ENCODE measurements at places on chromosomes 13 and 19.

GRCh38 chr13:42699912-42700311, 81.5 kb upstream of the FAM216B start:
- no peak for DNase-seq

- no peak for DNase-seq
Observed at GRCh38 chr19:56884441-56884840, 43.9 kb upstream of the PEG3 start.

- no peak for DNase-seq
Observed at GRCh38 chr13:107322228-107322627, 754.3 kb upstream of the ARGLU1 start.

DNA sequence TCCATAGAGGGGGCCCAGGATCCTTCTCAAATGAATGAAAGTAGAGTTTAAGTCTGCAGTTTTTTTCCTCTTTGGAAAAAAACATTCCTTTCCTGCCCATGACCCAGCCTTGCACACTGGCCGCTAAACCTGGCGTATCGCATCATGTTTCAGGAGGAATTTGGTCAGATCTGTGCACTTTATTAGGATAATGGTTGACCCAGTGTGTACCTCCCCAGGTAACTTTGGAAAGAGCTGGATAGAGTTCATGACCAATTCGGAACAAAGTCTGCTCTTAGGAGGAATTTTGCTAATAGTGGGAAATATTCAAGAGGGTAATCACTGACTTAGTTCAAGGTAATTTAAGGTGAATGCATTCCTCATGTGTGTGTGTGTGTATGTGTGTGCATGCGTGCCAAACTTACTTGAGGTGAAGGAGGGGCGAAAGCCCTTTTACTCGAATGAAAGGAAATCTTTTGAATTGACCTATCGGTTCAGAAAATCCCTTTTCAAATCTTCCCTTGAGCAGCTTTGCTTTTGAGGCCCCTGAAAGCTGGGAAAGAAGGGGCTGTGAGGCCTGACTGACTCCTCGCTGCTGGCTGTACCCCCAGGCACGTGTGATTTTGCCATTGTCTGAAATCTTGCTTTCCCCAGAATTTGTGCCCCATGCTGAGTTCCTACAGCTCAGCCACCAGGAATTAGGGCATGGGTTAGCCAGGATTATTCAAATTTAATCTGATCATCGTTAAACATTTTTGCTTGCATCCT, 46.3 kb downstream of the SIPA1L3 start:
- no peak for DNase-seq

DNA sequence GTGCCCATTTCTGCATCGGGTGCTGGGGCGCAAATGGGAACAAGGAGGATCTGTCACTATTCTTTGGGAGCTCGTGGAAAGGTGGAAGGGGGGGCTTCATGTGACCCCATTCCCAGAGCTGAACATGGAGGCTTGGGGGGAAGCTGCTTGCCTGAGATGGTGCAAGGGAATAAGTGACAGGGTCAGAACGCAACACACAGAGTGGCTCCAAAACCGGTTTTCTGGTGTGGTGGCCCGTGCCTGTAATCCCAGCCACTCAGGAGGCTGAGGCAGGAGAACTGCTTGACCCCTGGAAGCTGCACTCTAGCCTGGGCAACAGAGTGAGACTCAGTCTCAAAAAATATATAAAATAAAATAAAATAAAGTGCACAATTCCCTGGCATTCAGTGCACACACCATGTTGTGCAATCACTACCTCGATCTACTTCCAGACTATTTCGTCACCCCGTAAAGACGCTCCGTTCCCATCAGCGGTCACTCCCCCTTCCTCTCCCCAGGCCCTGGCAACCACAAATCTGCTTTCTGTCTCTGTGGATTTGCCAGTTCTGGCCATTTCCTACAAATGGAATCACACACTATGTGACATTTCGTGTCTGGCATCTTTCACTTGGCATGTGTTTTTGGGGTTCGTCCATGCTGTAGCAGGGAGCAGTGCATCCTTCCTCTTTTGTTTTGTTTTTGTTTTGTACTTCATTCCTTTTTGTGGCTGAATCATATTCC, 18.2 kb upstream of the COMP start:
- no peak for DNase-seq

- DNase-seq = no peak
Observed at GRCh38 chr13:79401259-79402070, 4.6 kb downstream of the RBM26 start.

DNA sequence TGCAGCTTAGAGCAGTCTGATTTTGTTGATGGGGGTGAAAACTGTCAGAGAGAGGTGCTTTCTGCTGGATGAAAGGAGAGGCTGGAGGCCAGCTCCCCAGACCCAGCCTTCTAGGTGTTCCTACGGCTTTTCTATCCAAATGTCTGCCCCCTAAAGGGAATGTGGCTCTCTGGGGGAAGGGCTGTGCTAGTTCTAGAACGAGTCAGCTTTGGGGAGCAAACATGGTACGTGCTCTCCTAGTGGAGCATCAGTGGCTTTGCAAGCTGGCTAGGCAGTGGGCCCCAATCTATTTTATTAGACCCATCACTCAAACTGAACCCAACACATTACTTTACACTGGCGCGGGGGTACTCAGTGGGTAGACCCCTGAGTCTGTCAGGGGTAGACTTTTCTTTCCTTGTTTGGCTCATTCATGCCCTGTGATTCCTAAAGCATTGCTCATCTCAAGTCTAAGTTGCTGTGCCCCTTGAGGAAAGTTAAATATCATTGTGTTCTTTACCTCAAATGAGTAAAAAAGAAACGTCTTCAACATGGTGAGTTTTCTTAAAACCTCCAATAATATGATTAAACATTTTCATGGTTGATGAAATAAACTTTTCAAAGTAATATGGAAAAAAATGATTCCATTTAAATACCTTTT, 254.9 kb downstream of the DLEU7 start:
- no peak for DNase-seq

- DNase-seq = no peak
Observed at GRCh38 chr19:46660551-46661019, 397 bp downstream of the DACT3 start.
